ENCODE measurements at places on chromosomes 1 and 21.

DNA sequence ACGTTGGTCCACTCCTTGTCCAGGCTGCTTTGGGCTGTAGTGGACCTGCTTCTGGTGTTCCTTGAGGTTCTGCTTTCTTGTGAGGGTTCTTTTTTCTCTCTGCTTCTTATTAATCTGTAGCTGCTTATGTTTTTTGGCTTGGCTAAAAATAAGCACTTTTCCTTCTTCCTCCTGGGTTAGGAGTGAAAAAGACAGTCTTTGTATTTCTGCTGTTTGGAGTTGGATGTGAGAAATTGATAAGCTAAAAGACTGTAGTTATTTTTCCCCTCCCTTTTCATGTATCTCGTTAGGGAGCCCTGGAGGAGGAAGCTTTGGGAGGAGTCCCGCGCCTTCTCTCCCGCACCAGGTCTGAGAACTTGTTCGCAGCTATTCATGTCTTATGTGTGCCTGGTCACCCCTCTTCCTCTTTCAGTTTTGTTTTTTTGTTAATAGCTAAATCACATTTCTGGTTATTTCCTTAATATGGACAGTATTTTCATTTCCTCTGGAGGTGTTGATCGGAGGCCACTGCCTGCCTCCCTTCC is 79.0 kb downstream of the GALNT2 start:
- no peak for DNase-seq

GRCh38 chr1:77991638-77992037 is 12.8 kb upstream of the FUBP1 start:
- no peak for DNase-seq

DNA sequence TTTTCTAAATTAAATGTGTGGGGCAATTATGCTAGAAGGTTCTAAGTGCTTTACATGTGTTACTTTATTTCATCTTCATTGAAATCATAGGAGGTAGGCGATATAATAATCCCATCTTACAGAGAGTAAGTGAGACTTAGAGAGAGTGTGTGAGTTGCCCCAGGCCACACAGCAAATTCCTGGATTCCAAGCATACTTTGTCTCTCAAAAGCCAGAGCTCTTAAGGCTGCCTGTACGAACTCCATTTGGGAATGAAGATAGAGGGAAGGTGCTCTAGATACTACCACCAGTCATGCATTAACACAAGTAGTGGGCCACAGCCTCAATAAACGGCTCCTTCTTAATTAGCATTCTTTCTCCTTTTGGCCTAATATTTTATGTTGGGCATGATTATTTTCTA is 170.1 kb downstream of the SIPA1L2 start:
- no peak for DNase-seq

DNA sequence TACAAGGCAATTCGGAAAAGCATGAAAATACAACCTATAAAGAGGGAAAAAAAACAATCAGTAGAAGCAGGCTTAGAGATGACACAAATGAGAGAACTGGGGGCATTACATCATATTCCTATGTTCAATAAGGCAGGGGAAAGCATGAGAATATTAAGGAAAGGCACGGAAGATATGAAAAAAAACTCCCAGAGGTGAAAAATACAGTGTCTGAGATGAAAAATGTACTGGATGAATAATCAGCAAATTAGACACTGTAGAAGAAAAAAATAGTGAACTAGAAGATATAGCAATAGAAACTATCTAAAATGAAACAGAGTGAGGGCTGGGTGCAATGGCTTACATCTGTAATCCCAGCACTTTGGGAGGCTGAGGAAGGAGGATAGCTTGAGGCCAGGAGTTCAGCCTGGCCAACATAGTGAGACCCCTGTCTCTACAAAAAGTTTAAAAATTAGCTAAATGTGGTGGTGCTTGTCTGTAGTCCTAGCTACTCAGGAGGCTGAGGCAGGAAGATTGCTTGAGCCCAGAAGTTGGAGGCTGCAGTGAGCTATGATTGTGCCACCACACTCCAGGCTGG is 101.8 kb downstream of the ST3GAL3 start:
- no peak for DNase-seq

- DNase-seq: no peak
Measured at GRCh38 chr1:151814971-151815545, 9.8 kb upstream of the LINGO4 start.

GRCh38 chr1:83497563-83497962 is 501.4 kb downstream of the TTLL7 start:
- DNase-seq: no peak

GRCh38 chr1:7505771-7506453 is 265.2 kb upstream of the VAMP3 start:
- no peak for DNase-seq

- no peak for DNase-seq
Measured at GRCh38 chr1:25112400-25112799, 119.9 kb downstream of the SYF2 start.

GRCh38 chr21:42837421-42838211 is 41.7 kb downstream of the WDR4 start:
- no peak for DNase-seq

- no peak for DNase-seq
Measured at GRCh38 chr1:216604771-216605170, 118.5 kb downstream of the ESRRG start.

- DNase-seq: no peak
Measured at GRCh38 chr21:26715878-26716506, 129.2 kb downstream of the ADAMTS1 start.

- no peak for DNase-seq
Measured at GRCh38 chr1:22096036-22096435, 43.5 kb downstream of the CDC42 start.

DNA sequence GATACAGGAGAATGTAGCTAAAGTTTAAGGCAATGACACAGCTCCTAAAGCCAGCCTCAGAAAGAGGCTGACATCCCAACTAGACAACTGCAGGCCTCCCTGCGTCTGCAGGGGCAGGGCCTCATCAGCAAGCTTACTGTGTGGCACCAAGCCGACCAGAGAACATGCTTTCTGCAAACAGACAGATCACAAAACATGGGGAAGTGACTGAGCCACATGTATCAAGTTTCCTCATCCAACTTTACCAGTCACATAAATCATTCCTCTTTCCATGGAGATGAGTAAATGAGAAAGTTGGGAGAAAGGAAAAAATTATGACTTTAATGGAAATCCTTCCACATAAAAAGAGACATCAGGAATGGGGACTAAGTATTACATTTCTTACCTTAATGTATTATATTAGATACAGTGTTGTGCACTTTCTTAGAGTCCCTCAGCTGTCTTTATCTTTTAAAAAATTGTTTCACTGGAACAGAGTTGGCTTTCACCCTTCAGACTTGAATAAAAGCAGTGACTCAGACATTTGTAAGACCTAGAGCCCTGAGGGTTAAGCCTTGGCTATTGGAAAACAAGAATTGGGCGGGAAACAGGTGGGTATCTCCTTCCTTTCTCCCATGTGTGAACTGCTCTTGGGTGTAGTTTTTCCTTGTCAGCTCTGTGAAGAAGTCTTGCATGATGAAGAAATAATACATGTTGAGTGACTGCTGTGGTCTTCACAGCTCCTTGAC is 305.7 kb upstream of the SNX7 start:
- DNase-seq: no peak

GRCh38 chr21:27725916-27726315 is 759.0 kb upstream of the ADAMTS5 start:
- no peak for DNase-seq

- DNase-seq: no peak
Measured at GRCh38 chr1:112265931-112266330, 130.1 kb upstream of the CTTNBP2NL start.

GRCh38 chr1:114099268-114099667 is 54.4 kb downstream of the SYT6 start:
- DNase-seq: no peak

GRCh38 chr21:44763451-44764318 is 37.9 kb downstream of the UBE2G2 start:
- no peak for DNase-seq

- DNase-seq: no peak
Measured at GRCh38 chr1:158071138-158071537, 77.7 kb downstream of the KIRREL1 start.

DNA sequence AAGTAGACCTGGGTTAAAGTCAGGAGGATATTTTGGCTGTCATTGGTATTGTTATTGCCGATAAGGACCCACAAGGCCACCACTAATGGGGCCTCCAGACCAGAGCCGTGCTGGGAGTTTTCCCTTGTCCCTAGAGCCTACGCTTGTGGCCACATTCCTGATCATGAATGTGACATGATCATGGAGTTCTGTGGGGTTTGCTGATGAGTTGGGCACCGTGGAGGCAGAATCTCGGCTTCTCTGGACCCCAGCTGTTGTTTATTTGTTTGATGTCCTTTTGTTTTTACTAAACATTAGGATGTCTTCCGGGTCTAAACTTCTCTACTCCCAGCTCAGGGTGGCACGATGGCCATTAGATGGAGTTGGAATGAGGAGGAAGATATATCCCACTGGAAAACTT is 74.9 kb upstream of the TMPRSS2 start:
- DNase-seq: no peak

- DNase-seq: peak; percentile 30
Measured at GRCh38 chr1:172647110-172647564, 11.8 kb upstream of the FASLG start.

DNA sequence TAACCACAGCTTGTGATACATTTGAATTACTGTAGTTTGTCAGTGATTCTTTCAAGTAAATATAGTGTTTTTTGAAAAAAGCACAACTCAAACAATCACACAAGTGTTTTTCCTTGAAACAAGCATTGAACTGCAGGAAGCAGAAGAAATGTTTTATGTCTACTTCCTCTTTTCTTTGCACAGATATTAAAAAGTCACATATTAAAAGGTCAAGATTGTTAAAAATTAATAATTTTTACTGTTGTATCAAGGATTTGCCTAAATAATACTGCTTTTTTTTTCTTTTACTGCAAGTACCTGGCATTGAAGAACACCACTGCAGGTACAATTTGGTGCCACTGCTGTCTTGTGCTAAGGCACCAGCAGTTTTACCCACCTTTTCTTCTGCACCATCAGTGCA is 214.2 kb upstream of the C1orf105 start:
- DNase-seq: no peak

GRCh38 chr1:39226836-39227235 is 22.3 kb downstream of the MACF1 start:
- DNase-seq: no peak

GRCh38 chr1:47568763-47569162 is 130.9 kb downstream of the FOXD2 start:
- DNase-seq: no peak

GRCh38 chr1:36560177-36560576 is 77.5 kb upstream of the CSF3R start:
- no peak for DNase-seq

DNA sequence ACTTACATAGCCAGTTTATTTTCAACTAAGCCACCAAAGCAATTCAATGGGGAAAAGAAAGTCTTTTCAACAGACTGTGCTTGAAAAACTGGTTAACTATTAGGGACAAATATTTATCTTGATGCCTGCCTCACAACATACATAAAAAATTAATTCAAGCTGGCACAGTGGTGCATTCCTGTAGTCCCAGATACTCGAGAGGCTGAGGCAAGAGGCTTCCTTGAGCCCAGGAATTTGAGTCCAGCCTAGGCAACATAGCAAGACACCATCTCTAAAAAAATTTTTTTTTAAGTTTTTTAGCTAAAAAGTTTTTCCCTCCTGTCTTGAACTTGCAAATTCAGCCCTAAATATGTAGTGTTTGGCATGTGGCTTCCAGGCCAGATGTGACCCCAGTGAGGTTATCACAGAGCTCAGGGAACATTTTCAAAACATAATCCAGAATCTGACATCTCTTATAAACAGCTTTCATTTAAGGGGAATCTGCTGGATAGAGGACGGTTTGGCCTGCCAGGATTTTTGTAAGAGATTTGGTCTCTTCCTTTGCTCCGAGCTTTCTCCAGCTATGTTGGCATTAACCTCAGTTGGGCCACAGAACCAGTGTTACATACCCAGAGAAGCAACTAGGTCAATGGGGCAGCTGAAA is 46.4 kb downstream of the COL6A1 start:
- DNase-seq: no peak

GRCh38 chr1:210582205-210582970 is 253.7 kb downstream of the HHAT start:
- DNase-seq: no peak

DNA sequence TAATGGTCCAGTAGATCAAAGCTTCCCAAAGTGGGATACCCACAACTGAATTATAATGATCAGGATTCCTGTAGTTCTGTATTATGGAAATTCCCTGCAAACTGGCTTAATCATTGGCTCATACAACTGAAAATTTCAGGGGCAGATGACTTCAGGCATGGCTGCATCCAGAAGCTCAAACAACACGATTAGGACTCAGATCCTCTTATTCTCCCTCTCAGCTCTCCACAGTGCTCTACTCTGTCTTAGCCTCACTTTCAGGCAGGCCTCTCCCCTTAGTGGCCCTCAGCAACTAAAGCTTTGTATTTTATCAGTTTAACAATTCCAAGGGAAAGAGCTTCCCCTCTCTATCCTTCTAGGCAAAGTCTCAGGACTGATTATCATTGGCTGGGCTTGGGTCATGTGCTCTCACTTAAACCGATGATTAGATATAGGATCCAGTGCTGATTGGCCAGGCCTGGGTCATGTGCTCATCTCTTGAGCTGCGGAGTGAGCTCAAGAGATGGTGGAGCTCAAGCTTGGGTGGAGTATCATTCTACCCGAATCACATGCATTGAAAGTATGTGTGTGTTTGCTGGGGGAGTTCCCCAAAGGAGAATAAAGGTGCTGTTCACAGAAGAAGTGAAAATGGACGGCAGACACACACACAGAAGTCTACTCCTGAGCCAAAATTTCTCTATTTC is 57.9 kb upstream of the RUNX3 start:
- no peak for DNase-seq

GRCh38 chr1:167706931-167707877 is 14.6 kb upstream of the MPZL1 start:
- no peak for DNase-seq

DNA sequence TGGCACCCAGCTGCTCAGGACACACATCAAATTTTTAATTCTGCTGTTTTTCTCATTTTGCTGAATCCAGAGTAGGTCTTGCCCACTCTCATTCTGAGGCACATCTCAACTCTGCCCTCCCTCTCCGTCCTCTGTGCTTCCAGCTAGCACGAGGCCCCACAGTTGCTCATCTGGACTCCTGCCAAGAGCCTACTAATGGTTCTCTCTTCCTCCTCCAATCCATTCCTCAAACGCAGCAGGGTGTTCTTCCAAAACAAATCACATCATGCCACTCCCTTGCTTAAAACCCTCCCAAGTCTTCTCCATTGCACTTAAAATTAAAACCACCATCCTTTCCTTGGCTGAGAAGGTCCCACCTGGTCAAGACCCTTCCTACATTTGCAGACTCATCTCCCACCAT is 49.8 kb upstream of the SCAF4 start:
- DNase-seq: no peak

DNA sequence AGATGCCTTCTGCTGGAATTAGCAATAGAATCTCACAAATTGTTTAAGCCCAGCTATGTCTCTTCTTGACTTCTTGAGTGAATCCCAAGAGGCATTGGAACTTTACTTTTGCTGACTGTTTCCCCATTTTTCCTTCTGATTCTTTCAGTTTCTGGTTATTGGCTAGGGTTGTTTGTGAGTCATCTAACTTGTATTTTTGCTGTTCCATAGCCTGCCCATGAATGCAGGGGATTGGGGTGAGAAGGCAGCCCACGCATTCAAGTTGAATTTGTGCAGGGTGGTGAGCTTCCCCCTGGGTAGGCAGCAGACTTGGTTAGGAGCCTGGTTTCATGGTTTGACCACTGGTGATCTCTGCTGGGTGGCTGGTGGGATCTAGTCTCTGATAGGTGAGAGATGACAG is 10.4 kb upstream of the KLF17 start:
- no peak for DNase-seq

- DNase-seq: no peak
Measured at GRCh38 chr1:93347334-93347899, 1.7 kb downstream of the DR1 start.
